RPMI7951 (cell line): ENCODE measurements at places on chromosomes 3 and 15.

DNA sequence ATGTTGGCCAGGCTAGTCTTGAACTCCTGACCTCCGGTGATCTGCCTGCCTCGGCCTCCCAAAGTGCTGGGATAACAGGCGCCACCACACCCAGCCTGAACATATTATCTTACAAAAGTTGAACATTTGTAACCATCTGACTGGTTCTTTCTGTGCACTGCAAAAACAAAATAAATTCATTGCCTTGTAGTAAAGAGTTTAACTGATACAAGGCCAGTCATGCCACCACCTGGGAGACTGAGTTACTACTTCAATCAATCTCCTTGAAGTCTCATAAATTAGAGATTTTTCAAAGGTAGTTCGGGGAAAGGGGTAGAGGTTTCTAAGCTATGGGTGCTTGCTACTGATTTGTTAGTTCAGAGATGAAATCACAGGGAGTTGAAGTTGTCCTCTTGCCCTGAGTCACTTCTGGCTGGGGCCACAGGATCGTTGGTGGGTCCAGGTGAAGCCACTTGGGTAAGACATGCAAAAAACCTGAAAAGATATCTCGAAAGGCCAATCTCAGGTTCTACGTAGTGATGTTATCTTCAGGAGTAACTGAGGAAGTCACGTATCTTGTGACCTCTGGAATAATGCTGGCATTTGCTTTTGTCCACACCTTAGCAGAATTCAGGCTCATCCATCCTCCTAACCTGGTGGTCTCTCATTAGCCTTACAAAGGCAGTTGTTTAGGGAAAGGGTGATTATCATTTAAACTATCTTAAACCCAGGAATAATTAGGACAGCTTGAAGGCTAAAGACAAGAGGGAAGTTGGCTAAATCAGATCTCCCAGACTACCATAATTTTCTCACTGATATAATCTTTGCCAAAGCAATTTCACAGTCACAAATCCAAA is 33.7 kb downstream of the ZBTB11 start:
- DNase-seq, result no peak

DNA sequence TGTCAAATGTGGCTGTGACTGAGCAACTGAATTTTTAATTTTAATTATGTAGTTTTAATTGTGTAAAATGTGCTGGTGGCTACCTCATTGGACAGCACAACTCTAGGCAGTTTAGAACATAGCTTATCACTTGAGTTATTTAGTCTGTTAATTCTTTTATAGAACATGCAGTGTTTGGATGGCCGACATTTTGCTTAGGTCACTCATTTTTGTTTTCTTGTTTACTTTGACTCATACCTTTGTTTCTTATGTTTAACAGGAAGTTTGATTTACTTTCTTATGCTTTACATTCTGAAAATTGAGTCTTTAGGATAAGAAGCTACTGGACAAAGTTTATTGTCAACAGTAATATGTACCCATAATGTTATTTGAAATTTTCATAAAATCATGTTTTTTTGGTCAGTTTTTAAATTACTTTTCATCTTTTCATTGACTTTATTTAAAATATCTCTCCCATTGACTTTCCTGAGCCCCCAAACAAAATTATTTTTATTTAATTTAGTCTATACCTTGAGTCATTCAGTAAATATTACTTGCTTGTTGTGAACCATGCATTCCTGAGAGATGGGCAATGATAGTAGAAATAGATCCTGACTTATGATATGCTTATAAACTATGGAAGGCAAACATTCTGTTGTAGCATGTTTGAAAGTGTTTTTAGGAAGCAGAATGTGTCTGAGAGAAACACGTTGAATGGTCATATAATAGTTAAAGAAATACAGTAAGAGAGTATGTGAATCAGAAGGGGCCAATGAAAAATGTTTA is 60.6 kb downstream of the TCF12 start:
- DNase-seq, result no peak

- no peak for DNase-seq
Measured at GRCh38 chr3:64305731-64306130, 80.5 kb upstream of the PRICKLE2 start.

GRCh38 chr3:121520510-121520909 is 25.3 kb downstream of the POLQ start:
- DNase-seq, result no peak

DNA sequence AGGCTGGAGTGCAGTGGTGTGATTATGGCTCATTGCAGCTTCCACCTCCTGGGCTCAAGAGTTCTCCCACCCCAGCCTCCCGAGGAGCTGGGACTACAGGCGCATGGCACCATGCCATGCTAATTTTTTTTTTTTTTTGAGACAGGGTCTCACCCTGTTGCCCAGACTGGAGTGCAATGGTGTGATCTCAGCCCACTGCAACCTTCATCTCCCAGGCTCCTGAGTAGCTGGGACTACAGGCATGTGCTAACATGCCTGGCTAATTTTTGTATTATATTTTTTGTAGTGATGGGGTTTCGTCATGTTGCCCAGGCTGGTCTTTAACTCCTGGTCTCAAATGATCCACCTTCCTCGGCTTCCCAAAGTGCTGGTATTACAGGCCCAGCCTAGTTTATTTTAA is 4.0 kb downstream of the TEX9 start:
- DNase-seq, result no peak

- DNase-seq, result no peak
Measured at GRCh38 chr3:89000886-89001285, 106.5 kb upstream of the EPHA3 start.

DNA sequence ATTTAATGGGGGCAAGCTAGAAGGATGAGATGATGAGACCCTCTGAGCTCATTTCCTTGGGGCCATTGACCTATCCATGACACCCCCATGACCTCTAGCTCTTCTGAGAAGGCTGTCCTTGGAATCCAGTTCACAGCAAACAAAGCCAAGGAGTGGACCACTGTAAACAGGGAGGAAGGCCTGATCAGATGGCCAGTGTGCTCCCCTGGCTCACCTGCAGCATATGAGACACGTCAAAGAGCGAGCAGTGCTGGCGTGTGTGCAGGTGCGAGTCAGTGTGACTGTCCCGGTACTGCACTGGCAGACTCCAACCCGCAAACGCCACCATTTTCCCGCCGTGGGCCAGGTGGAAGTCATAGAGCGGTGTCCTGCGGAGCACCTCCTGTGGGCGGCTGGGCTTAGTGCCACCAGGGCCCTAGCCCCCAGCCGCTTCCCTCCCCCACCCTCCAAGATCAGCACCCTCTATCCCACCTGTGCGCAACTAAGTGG is 339 bp downstream of the AMT start:
- DNase-seq, result no peak

GRCh38 chr3:66163222-66163621 is 57.6 kb upstream of the SLC25A26 start:
- DNase-seq, result no peak

DNA sequence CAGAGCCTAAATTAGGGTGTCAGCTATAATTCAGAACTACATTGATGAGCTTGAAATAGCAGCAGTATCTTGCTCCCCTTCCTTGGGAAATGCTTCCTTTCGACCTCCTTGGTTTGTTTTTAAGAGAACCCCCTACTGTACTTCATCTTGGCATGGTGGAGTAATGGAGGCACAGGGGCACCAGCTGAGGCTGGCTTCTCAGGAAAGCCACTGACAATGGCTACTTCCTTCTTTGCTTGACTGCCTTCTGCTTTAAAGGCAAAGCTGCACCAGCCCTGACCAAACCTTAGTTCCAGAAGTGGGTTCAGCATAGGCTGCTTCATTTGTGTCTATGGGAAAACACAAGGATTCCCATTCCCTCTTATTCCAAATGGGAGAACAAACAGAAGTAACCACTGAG is 1.5 kb upstream of the FBXL22 start:
- DNase-seq, result no peak

- no peak for DNase-seq
Measured at GRCh38 chr3:26535151-26535550, 87.4 kb upstream of the LRRC3B start.

DNA sequence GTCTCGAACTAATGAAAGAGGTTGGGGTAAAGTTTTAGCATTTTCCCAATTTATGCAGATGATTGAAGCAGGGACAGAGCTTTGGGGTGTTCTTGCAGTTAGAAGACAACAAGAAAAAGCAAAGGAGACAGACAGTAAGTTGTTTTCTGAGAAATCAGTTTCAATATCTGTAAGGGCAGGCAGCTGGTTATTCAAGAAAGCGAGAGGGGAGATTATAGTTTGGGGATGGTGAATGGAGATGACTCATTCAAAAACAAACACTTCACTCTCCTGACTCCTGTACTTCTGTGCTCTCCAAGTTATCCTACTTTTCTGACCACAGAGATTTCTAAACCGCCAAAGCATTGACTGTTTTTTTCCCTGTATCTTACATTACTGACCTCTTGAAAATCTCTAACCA is 352.0 kb downstream of the GAP43 start:
- peak; percentile 75 for DNase-seq

GRCh38 chr15:31164573-31164912 is 63.0 kb upstream of the TRPM1 start:
- DNase-seq, result no peak

GRCh38 chr3:60651799-60652198 is 599.5 kb downstream of the FHIT start:
- DNase-seq, result no peak

DNA sequence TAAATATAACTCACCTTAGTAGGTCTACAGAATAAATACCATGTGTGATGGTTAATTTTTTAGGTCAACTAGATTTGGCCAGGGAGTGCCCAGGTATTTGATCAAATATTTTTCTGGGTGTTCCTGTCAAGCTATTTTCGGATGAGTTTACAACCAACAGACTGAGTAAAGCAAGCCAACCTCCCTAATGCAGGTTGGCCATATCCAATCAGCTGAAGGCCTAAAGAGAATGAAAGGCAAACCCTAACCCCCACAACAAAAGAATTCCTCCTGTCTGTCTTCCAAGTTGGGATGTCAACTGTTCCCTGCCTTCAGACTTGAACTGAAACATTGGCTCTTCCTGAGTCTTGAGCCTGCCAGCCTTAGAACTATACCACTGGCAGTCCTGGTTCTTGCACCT is 28.6 kb downstream of the TASOR start:
- no peak for DNase-seq

- no peak for DNase-seq
Measured at GRCh38 chr3:106184540-106185457, 316.0 kb upstream of the CBLB start.

- DNase-seq, result no peak
Measured at GRCh38 chr3:155519078-155519477, 225.6 kb upstream of the STRIT1 start.
